WTC11 (cell line): ENCODE measurements at places on chromosomes 6 and 20. TPM values are rescaled to one million over a fixed set of nuclear protein-coding genes. Genes with fewer than 3 reads are reported as not detected.

Gene MC3R
- not detected in 3 replicates for total RNA-seq

Gene SSTR4
- not detected in 3 replicates for total RNA-seq

Gene FOXF2
- 0.07 to 0.11 TPM in 2 of 3 replicates, not detected in the other for total RNA-seq

Gene ULBP1
- 0.64 to 0.81 TPM (median 0.64 TPM) in 3 replicates for total RNA-seq

Gene AIF1
- 5.4 to 8.5 TPM (median 7.1 TPM) in 3 replicates for total RNA-seq

Gene FHL5
- total RNA-seq: not detected in 3 replicates

Gene ZNF311
- total RNA-seq: 2.0 to 3.7 TPM (median 3.4 TPM) in 3 replicates

Gene FOXA2
- total RNA-seq: 1.3 to 3.1 TPM (median 1.3 TPM) in 3 replicates

Gene CST5
- not detected in 3 replicates for total RNA-seq

DNA sequence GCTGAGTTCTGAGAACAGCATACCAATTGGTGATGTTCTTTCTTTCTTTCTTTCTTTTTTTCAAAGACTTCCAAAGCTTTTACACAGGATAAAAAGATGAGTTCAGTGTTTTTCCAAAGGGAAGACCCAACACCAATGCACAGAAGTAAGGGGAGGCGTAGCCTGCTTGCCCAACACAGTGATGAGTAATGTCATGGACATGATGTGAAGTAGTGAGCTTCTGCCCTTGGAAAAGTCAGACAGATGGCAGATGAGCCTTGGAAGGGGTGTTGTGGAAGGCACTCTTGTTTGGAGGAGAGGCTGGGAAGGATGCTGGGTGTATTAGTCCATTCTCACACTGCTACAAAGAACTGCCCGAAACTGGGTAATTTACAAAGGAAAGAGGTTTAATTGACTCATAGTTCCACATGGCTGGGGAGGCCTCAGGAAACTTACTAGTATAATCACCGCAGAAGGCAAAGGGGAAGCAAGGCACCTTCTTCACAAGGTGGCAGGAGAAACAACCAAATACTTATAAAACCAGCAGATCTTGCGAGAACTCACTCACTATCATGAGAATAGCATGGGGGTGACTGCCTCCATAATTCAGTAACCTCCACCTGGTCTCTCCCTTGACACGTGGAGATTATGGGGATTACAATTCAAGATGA lies 12.6 kb downstream of the LRP11 start:
- no peak for DNase-seq

GRCh38 chr6:20266851-20267608 lies 54.8 kb upstream of the MBOAT1 start:
- no peak for DNase-seq

DNA sequence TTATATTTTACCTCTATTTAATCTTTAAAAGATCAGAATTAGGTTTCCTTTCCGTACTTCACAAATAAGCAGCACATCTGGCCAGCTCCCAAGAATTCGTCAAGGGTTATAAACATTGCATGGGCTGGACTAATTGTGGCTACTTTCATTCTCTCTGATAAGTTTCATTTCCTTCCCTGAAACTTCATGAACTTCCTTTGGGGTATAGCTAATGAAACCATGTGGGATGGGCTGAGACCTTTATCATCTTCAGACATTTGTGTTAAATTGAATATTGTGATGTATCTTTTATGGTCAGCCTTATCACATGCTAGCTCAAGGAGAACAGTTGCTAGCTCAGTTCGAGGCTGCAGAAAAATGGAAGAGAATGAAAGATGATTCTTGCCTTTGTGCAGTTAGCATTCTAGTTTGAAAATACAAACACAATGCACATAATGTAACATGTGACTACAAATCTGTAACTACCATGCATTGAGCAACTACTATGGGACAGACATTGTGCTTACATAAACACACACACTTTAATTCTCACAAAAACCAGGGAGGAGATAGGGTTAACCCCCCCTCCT lies 1.7 kb upstream of the GMPR start:
- no peak for DNase-seq

- no peak for DNase-seq
Observed at GRCh38 chr20:25040438-25040831, 17.5 kb downstream of the ACSS1 start.

- DNase-seq: no peak
Observed at GRCh38 chr6:223763-224162, 68.5 kb upstream of the DUSP22 start.

DNA sequence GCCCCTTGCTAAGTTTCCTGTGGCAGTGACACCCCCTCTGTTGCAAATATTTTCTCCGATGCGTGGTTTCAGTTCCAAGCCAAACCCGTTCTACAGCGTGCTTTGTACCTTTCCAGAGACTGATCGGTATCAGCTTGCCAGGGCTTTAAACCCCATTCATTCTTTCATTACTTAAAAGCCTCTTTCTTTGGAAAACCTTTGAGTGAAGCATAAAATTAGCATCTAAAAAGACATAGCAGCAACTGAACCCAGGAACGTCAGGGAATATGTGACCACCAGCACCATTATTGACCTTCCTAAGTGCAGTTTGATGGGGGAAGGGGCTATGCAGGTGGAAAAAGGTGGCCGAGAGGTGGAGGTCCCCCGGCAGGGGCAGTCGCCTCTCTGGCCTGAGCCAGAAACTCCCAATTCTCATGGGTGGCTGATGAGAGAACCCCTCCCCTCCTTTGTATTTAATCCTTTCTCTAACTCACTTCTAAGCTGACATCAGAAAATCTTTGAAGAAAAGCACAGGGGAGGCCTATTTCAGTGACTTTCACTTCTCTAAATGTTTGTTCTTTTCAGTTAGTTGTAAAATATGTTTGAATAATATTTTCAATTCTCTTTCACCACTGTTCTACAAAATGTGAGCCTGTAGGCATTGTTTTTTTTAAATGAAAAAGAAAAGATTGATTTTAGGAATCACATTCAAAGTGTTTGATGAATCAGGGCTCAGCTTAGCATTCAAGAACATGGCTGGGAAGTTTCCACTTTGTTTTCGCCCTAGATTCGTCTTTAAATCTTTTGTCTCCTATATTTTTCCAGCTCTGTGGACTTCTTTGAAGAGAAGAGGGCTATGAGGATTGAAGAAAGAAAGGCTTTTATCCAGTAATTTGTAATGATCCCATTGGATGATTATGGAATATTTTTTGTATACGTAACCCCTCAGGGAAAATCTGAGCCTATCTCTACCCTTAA lies 89.2 kb downstream of the RSPH3 start:
- DNase-seq: peak; percentile 70

DNA sequence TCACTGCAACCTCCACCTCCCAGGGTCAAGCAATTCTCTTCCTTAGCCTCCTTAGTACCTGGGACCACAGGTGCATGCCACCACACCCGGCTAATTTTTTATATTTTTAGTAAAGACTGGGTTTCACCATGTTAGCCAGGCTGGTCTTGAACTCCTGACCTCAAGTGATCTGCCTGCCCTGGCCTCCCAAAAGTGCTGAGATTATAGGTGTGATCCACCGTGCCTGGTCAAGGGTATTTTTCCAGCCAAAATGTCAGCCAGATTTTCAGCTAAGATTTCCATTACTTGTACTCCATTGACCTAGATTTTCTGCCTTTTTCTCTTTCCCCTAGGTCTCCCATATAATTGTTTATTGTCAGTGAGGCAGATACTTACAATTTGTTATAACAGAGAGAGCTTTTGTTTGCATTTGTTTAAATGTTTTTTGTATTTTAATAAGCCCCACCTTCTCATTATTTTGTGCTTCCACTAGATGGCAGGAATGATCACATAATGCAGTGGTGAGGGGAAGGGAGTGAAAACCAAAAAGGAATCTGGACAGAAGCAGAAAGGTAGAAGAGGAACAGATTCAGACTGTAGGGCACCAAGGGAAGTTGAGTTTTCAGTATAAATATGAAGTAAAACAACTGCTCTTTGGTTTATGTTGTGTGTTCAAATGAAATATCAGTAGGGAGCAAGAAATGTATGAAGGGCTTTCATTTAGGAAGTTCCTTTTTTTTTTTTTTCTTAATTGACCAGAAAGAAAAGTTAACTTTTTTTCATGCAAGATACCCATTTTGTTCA lies 29.7 kb downstream of the RPF2 start:
- no peak for DNase-seq

DNA sequence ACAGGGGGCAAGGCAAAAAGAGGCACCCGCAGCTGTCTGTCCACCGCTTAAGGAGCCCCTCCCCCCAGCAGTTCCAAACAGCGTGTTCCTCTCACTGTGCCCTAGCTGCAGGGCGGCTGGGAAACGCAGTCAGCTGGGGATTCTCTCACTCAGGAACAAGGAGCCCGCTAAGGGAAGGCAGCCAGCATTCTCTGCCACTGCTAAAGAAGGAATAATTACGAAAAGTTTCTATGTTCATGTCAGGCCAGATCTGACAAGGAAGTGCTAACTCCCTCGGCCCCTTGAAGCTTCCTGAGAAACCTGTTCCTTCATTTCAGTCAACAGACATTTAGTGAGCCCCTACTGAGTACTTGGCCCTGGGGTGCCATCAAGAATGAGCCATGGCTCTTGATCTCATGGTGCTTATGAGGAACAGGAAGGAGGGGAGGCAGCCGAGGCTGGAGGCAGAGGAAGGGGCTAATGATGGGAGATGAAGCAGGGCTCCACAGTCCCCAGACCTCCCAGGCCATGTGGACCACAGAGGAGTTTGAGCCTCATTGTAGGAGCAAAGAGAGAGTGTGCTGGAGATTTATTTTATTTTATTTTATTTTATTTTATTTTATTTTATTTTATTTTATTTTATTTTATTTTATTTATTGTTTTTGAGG lies 101.7 kb upstream of the PMEPA1 start:
- DNase-seq: peak; percentile 35

- no peak for DNase-seq
Observed at GRCh38 chr20:6053064-6053775, 640 bp downstream of the LRRN4 start.

- DNase-seq: peak; percentile 90
Observed at GRCh38 chr20:2005831-2006426, 12.1 kb upstream of the PDYN start.

- DNase-seq: peak; percentile 83
Observed at GRCh38 chr6:167968091-167968490, 29.4 kb upstream of the KIF25 start.

DNA sequence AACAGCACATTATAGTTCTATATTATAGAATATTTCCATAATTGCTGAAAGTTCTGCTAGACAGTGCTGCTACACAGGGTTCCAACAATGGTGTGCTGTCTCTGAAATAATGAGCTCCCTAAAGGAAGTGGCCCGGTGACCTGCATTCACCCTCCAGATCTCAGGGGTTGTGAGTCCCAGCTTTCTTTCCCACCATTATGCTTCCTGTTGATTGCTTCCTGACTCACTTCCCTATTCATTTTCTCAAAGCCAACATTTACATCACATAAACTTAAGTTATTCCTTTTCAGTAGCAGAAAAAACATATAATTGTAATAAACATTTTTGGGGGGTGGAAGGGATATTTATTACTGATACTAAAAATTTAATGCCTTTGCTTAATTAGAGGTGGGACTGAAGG lies 12.9 kb upstream of the CCN6 start:
- DNase-seq: no peak

DNA sequence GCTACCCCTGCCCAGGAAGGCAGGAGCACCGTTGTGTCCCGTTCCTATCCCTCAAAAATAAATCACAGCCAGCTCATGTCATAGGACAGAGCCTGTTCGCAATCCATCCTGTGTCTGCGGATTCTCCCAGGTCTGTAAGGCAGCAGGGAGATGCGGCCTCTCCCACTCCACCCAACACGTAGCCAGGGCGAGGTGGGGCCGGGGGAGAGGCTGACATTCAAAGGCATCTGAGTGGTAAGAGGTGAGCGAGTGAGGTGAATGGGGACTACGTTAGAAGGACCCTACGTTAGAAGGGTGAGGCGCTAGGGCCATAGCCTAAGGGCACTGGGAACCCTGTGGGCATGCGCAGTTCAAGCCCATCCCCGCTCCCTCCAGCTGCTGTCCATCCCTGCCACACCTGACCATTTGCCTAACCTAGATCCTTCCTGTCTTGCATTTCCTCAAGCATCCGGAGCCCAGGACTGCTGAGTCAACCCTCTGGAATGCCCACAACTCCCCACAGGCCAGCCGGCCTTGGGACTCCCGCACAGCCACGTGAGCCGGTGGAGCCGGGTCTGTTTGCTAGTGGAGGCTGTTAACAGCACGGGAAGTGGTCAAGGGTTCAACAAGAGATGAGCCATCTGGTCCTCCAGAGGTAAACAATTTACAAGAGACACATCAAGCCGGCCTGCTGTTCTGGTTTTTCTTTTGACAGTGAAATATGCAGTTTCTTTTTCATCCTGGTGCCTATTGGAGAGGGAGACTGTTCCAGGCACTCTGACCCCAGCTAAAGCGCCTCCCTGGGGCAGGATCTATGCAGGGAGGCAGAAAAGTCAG lies 45.9 kb downstream of the RIPOR3 start:
- DNase-seq: peak; percentile 77

GRCh38 chr20:2206957-2207769 lies 88.6 kb upstream of the TGM3 start:
- DNase-seq: peak; percentile 89

DNA sequence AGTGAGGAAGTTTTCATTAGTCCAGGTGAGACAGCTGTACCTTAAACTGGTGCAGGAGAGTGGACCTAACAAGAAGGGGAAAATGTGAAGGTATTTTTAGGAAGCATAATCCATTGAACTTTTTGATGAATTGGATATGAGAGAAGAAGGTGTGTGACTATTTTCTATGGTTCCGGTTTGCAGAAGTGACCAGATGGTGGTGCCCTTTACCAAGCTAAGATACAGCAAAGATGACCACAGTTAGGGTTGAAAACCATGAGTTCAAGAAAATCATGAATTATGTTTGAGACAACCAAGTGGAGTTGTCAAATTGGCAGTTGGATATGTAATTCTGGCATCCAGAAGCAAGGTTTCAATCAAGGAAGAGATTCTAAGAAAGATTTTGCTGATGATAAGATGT lies 61.9 kb upstream of the NRSN1 start:
- peak; percentile 20 for DNase-seq

- peak; percentile 23 for DNase-seq
Observed at GRCh38 chr20:137668-138490, 4.5 kb upstream of the DEFB126 start.

DNA sequence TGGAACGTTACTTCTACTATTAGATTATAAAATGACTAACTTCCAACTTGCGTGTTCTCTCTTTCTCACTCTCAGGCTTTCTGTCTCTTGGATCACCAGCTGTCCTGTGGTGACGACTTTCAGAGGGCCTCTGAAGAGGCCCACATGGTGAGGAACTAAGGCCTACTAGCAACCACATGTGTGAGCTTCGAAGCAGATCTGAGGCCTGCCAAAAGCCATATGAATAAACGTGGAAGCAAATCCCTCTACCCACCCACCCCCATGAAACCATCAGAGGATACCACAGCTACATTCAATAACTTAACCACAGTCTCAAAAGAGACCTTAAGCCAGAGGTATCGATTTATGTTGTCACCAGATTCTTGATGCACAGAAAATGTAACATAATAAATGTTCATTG lies 13.5 kb upstream of the BMP5 start:
- DNase-seq: no peak

DNA sequence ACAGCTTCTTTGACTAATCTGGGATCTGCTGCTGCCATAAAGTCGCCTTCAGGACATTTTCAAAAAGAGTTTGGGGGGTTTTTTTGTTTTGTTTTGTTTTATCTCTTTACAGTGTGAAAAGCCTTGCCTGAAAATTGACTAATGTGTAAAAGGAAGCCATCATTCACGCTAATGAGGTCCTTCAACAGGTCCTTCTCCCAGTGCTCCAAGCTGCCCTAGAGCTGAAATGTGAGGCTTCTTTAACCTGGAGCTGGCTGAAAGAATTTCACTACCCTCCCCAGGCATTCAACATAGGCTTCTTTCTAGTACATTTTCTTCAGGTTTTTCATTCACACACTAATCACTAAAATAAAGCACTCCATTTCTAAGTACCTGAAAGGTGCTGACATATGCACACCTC lies 145.1 kb upstream of the PRDM1 start:
- no peak for DNase-seq
